Activated CD4-positive, alpha-beta T cell treated with anti-CD3 and anti-CD28 coated beads for 4 hours (primary cell): ENCODE measurements at places on chromosomes 2 and 18.

DNA sequence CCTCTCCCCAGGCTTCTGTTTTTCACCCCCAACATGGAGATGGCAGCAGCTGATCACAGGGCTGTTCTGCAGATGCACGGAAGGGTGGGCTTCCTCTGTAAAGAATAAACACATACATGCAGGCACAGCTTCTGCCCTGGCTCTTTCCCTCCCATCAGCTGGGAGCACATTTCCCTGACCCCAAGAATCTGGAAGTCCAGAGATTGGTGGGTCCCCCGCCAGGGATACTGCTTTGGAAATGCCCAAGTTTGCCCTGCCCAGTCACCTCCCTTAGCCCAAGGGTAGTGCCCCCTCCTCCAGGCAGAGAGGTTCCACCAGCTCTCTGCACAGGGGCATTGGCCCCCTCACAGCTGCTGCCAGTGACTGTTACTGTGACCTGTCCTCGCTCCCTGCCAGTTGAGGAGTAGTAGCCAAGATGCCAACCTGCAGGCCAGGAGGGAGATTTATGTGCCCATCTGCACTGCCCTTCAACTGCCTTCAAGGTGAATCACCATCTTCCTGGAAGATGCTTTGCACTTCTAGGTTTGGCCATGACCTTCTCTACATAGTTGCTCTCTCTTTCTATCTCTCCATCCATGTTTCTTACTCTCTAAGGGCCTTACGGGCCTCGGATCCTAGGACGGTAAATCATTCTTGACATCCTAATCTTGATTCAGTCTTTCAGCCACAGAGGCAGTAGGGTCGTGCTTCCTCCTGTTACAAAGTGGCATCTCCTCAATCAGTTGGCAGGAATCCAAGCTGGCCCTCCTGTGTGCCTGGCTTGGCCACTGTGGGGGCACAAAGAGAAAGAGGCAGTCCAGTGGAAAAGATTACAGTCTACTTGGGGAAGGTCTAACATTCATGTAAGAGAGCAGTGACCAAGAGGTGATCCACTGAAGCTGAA lies 121.8 kb downstream of the CTIF start:
- no peak for DNase-seq

DNA sequence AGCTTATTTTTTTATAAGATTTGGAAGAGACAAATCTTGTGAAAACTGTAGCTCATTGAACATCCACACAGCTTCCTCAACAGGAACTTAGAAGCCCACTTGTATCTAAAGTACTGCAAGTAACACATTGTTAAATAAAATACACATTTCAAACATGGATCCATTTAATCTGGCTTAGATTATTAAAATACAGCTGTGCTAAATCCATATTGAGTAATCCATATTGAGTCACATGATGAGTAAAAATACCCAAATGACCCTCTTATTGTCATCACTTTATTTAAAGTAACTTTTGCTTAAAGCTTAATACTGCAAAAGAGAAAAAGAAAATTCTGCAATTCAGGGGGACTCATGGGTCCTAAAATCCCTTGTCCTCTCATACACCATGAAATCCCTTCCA lies 133.3 kb downstream of the OSR1 start:
- no peak for DNase-seq

DNA sequence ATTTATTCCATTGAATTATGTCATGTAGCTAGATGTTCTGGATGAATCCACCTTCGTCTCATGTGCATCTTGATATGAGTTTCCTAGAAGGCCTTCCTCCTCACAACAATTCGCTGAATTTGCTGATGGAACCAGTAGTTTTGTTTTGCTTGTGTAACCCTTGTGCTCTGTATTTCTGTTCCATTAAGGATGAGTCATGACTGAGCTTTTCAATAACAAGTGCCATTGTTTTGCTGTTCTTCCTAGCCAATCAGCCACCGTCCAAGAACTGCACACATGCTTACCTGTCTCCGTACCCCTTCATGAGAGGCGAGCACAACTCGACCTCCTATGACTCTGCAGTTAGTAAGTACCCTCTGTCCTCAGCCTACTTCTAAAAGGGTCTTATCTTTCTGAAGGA lies 2.3 kb downstream of the TMEM182 start:
- no peak for DNase-seq

GRCh38 chr2:30661173-30662107 lies 145.8 kb downstream of the CAPN13 start:
- DNase-seq, result no peak

GRCh38 chr18:4352746-4353551 lies 102.2 kb downstream of the DLGAP1 start:
- DNase-seq, result no peak

DNA sequence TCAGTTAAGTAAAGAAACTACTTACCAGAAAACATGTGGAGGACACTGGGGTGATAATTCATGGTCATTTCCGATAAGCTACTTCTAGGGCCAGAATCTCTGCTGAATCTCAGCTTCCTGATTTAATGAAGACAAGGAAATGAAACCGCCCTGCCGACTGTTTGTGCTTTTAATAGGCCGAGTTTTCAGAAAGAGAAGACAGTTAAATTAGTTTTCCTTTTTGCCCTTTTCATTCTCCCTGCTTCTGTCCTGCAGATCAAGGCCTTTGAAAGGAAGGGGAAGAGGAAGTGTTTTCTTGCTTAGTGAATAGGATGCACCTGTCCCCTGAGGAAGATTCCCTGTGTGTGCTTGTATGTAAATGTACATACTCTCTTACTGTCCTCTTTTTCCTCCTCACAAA lies 126.6 kb downstream of the SH3RF3 start:
- no peak for DNase-seq

- no peak for DNase-seq
Measured at GRCh38 chr2:128379021-128380015, 60.6 kb upstream of the HS6ST1 start.

GRCh38 chr2:55114082-55114481 lies 63.8 kb upstream of the RTN4 start:
- no peak for DNase-seq

GRCh38 chr18:63487676-63488075 lies 10.9 kb downstream of the SERPINB5 start:
- DNase-seq, result no peak

GRCh38 chr2:156125018-156125417 lies 207.5 kb downstream of the NR4A2 start:
- no peak for DNase-seq

GRCh38 chr2:71136174-71136573 lies 5.7 kb downstream of the MPHOSPH10 start:
- no peak for DNase-seq

- no peak for DNase-seq
Measured at GRCh38 chr18:13973061-13973575, 57.8 kb upstream of the MC2R start.

DNA sequence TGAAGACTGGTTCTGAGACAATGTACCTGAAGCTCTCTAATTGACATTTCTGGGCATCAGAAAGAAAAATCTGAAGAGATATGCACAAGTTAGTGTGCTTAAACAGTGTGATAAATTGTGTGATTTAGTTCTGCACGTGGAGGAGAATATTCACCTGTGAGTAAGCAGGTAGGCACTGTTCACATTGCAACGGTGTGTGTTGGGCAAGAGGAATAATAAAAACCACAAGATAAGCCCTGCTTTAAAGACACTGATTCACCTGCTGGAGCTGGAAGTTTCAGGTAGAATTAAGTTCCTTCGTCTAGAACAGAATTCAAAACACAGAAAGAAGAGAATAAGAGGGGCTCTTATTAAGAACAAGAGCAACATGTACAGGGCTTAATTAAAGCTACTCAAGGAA lies 864.3 kb upstream of the SOX11 start:
- DNase-seq, result no peak

GRCh38 chr2:221549143-221549542 lies 23.0 kb downstream of the EPHA4 start:
- no peak for DNase-seq

- no peak for DNase-seq
Measured at GRCh38 chr2:168998609-168999211, 32.4 kb downstream of the ABCB11 start.

GRCh38 chr18:80056095-80056494 lies 21.9 kb downstream of the RBFA start:
- no peak for DNase-seq

GRCh38 chr2:188659656-188660406 lies 314.3 kb upstream of the COL3A1 start:
- DNase-seq, result no peak

DNA sequence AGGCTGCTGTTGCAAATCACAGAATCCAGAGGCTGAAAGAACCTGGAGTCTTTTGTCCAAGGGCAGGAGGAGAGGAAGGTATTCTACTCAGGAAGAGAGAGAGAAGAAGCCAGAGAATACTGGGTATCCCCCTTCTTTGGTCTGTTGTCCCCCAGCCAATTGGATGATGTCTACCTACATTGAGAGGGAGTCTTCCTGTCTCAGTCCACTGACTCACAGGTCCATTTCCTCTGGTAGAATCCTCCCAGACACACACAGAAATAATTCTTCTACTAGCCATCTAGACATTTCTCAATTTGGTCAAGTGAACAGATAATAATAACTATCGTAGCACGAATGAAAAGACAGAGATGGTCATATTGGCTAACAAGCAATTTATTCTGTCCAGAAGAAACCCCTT lies 416.4 kb upstream of the UBE2E3 start:
- no peak for DNase-seq

GRCh38 chr18:9019135-9019534 lies 83.4 kb upstream of the NDUFV2 start:
- no peak for DNase-seq

GRCh38 chr2:237639836-237640220 lies 12.4 kb downstream of the LRRFIP1 start:
- no peak for DNase-seq

- no peak for DNase-seq
Measured at GRCh38 chr2:1339388-1340140, 73.7 kb upstream of the TPO start.

DNA sequence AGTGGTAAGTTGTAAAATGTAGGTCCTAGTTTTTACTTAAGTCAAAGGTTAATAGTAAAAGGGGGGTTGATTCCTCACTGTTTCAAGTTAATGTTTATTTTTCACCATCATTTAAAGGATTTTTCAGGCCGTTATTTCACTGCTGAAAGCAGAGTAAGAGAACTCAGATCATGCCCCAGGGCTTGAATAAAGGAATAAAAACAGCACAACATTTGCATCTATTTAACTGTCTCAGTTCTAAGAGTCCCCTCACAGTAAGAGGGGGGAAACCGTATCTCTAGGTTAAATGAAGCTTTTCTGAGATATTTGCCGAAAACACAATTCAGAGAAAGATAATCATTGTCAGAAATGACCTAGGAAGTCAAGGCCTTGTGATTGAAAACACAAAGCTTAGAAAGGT lies 138.2 kb upstream of the KCTD1 start:
- no peak for DNase-seq

- no peak for DNase-seq
Measured at GRCh38 chr2:20093263-20094141, 42.1 kb upstream of the LAPTM4A start.

DNA sequence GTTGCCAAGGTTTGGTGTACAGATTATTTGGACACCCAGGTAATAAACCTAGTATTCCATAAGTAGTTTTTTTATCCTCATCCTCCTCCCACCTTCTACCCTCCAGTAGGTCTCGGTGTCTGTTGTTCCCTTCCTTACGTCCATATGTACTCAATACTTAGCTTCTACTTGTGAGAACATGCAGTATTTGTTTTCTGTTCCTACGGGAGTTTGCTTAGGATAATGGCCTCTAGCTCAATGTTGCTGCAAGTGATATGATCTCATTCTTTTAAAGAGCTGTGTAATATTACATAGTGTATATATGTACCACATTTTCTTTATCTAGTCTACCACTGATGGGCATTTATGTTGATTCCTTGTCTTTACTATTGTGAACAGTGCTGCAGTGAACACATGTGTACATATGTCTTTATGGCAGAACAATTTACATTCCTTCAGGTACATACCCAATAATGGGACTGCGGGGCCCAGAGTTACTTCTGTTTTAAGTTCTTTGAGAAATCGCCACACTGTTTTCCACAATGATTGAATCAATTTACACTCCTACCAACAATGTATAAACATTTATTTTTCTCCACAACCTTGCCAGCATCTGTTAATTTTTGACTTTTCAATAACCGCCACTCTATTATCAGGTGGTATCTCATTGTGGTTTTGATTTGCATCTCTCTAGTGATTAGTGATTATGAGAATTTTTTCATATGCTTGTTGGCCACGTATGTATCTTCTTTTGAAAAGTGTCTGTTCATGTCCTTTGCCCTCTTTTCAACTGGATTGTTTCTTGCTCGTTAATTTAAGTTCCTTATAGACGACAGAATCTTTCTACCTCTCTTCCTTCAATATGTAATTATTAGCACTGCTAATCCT lies 88.0 kb downstream of the MEMO1 start:
- DNase-seq, result no peak

- no peak for DNase-seq
Measured at GRCh38 chr2:218861645-218862318, 2.2 kb downstream of the WNT6 start.

DNA sequence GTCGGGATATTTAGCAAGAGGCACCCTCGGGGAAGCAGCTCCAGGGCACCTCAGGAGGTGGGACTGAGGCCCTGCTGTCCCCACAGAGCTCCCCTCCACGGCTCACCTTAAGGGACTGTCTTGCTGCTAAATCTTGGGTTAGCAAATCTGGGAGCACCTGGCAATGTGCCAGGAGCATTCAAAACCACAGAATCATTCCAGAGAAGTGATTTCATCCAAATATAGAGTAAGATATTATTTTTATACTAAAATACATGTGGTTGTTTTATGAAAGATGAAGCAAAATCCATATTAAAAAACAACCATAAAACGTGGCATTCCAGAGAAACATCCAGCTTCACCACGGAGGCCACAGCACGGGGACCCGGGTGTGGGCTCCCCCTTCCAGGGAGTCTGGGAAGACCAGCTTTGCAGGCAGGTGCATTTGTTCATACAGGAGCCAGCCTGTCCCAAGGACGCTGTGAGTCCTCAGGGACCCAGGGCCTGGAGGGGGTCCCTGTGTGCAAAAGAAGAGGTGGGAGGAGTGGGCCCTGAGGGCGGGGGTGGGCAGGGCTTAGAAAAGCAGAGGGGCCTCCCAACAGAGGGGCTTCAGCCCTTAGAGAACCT lies 16.3 kb downstream of the HS1BP3 start:
- DNase-seq, result no peak

DNA sequence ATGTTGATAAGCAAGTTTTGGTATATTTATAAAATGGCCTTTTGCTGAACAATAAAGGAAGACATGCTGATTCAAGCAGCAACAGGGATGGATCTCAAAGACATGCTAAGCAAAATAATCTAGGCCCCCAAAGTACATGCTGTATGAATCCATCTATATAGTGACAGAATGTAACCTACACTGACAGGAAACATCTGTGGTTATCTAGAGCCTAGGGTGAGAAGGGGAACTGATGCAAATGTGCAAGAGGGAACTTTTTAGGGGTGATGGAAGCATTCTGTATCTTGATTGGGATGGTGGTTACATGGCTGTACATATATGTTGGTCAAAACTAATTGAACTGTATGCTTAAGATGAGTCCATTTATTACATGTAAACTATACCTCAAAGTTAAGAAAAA lies 24.2 kb downstream of the CNRIP1 start:
- DNase-seq, result no peak

GRCh38 chr18:45522371-45522770 lies 92.9 kb upstream of the SLC14A2 start:
- no peak for DNase-seq
